Heart left ventricle (tissue), 16 donors: ENCODE measurements at places on chromosomes 3 and 15. TPM values are rescaled to one million over a fixed set of nuclear protein-coding genes. Genes with fewer than 3 reads are reported as not detected.

The EPHA3 gene
- polyA plus RNA-seq, result 1.0 TPM

The SUCNR1 gene
- not detected for polyA plus RNA-seq

The NCEH1 gene
- 24.3 TPM for polyA plus RNA-seq

GRCh38 chr3:77889616-77890015 is 849.7 kb downstream of the ROBO2 start:
- no peak overlapping the region for H3K27ac ChIP-seq
- H3K27me3 ChIP-seq, result no peaks in the 10 kb centered on the region
- no peaks in the 10 kb centered on the region for H3K36me3 ChIP-seq
- DNase-seq, result no peak

GRCh38 chr15:95559875-95560394 is 770.6 kb upstream of the NR2F2 start:
- no peak overlapping the region for H3K27ac ChIP-seq
- DNase-seq, result no peak
- no peaks in the 10 kb centered on the region for H3K27me3 ChIP-seq
- no peaks in the 10 kb centered on the region for H3K4me1 ChIP-seq
- H3K4me3 ChIP-seq, result no peak overlapping the region

- no peaks in the 10 kb centered on the region for H3K27me3 ChIP-seq
- H3K27ac ChIP-seq, result no peak overlapping the region
- DNase-seq, result no peak
- no peak overlapping the region for H3K4me3 ChIP-seq
- H3K4me1 ChIP-seq, result no peaks in the 10 kb centered on the region
These were observed 6.5 kb upstream of the RPL22L1 start for GRCh38 chr3:170876537-170876936.

DNA sequence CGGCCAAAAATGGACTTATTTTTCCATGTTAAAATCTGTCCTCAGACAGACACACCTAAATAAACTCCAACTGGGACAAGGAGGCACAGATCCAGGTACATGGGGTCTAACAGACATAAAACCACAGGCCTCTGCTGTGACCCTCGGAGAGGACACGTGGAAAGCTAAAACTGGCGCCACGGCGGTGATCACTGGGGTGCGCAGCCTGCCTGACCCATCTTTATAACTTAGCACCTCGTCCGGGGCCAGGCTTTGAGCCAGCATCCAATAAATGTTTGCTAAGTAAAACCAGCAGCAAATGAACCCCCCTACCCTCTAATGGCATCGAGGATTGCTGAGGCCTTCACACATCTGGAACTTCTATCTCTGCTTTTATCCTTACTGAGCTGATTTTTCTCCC is 15.3 kb downstream of the PCSK6 start:
- no peak for DNase-seq
- peaks cover 2% of the 10 kb centered on the region for H3K4me1 ChIP-seq
- no peaks in the 10 kb centered on the region for H3K36me3 ChIP-seq

GRCh38 chr3:138441742-138442141 is 7.3 kb downstream of the ESYT3 start:
- no peaks in the 10 kb centered on the region for H3K36me3 ChIP-seq
- DNase-seq, result no peak
- H3K4me3 ChIP-seq, result no peak overlapping the region
- H3K4me1 ChIP-seq, result no peaks in the 10 kb centered on the region
- H3K27ac ChIP-seq, result no peak overlapping the region
